Astrocyte (in vitro differentiated cells and primary cell): ENCODE measurements at places on chromosomes 2 and 18. TPM values are rescaled to one million over a fixed set of nuclear protein-coding genes. Genes with fewer than 3 reads are reported as not detected.

PECR gene
- total RNA-seq = 17.0 and 17.3 TPM in 2 replicates

SLC5A7 gene
- 0.05 TPM in 1 of 2 replicates, not detected in the other for total RNA-seq

POMC gene
- not detected in 2 replicates for total RNA-seq

ZSWIM2 gene
- not detected in 2 replicates for total RNA-seq

DOCK10 gene
- 6.3 and 7.7 TPM in 2 replicates for total RNA-seq

NHEJ1 gene
- 10.8 and 11.4 TPM in 2 replicates for total RNA-seq

IL36RN gene
- total RNA-seq = 0.14 TPM in 1 of 2 replicates, not detected in the other

DNER gene
- total RNA-seq = 0.82 and 1.0 TPM in 2 replicates

CABYR gene
- 7.0 and 7.8 TPM in 2 replicates for total RNA-seq

CCT4 gene
- 203 and 220 TPM in 2 replicates for total RNA-seq

FAM228A gene
- not detected in 2 replicates for total RNA-seq

CRYBA2 gene
- total RNA-seq = not detected in 2 replicates

BOLL gene
- total RNA-seq = not detected in 2 replicates

B4GALT6 gene
- total RNA-seq = 17.0 and 17.7 TPM in 2 replicates

ELOA2 gene
- not detected in 2 replicates for total RNA-seq

TOGARAM2 gene
- total RNA-seq = 0.38 and 0.73 TPM in 2 replicates

ARHGEF4 gene
- total RNA-seq = 3.3 and 4.8 TPM in 2 replicates

CYP27A1 gene
- 3.9 and 4.3 TPM in 2 replicates for total RNA-seq

REL gene
- total RNA-seq = 6.1 and 6.5 TPM in 2 replicates

FBLN7 gene
- not detected in 2 replicates for total RNA-seq

PROM2 gene
- total RNA-seq = 0.93 and 1.2 TPM in 2 replicates

FABP1 gene
- not detected in 2 replicates for total RNA-seq

LOXHD1 gene
- not detected in 2 replicates for total RNA-seq
